Suppressor macrophage (primary cell): ENCODE measurements at places on chromosomes 1 and 21.

DNA sequence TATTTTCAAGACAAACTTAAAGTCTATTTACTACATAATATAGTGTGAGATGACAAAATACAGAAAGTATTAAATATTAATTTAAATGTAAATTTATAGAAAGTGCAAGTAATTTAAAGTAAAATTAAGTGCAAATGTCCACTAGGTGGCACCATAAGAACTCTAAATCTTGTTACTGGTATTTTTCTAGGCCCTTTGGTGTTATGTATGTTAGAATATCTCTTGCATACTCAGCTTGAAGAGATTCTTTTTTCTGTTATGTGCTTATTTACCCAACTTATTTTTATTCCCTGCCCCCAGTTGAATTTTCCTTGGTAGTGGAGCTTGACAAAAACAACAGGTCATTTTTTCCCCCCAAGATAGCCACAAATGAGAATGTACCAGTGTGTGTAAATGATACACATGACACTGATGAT lies 71.5 kb downstream of the RPS6KC1 start:
- DNase-seq, result peak; percentile 61

DNA sequence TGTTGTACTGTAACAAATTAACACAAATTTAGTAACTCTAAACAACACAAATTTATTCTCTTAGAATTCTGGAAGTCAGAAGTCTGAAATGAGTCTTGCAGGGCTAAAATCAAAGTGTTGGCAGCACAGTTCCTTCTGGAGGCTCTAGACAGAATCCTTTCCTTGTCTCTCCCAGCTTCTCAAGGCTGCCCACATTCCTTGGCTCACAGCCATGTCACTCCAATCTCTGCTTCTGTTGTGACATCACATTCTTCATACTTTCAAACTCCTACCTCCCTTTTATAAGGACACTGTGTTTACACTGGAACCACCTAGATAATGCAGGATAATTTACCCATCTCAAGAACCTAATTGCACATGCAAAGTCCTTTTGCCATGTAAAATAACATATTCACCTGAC lies 225.0 kb upstream of the PRMT6 start:
- DNase-seq, result no peak

DNA sequence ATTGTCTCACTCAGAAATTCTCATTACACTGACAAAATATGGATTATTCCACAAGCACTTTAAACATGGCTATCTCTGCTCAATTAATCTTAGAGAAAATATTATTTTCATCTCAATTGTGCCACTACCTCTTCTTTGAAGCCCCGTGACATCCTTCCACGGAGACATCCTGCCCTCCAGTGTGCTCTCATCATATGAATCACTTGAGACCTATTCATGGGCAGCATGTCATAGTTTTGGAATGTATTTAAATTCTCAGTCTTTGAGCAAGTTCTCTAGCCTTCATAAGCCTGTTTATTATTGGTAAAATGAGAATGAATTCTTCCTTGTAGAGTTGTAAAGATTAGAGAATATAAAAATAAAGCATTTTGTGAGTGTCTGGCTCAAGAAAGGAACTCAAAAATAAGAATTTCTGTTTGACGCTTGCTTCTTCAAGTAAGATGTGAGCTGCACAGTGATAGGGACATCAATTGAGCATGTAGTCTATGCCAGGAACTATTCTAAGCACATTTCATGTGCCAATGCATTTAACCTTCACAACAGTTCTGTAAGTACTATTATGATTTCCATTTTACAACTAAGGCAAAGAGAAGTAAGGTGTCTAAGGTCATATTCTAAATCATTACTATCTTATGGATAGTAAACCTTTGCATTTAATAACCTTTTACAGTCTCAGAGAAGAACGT lies 557.4 kb upstream of the ZRANB2 start:
- DNase-seq, result no peak

DNA sequence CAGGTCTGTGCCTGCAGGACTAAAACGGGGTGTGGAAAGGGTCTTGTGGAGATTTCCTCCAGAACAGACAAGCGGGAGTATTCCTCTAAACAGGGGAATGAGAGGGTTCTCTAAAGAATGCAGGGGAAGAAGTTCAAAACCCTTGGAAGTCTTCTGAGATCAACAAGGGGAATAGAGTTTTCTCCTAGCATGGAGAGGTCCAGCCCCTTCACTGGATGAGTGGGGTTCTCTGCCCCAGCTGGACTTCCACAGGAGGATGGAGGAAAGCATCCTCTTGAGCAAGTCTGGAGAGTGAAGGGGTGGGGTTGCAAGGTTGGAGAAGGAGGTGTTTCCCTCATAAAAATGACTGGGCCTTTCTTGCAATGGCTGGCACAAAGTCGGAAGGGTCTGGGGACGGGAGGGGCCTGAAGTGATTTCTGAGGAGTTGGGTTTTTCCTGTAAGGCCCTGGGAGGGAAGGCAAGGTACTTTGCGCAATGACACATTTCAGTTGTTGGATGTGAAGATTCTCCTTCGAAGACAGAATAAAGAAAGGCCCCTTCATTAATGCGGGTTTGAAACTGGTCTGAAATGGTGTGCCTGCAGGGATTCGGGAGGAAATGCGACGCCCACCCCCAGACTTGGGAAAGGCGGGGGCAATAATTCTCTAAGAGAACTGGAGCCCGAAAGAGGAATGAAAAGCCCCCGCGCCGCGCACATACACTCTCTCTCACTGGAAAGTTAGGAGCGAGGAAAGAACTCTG lies 884 bp downstream of the SPATA6 start:
- DNase-seq, result peak; percentile 1

- no peak for DNase-seq
Observed at GRCh38 chr1:5500541-5500940, 491.7 kb downstream of the NPHP4 start.

- no peak for DNase-seq
Observed at GRCh38 chr1:110671361-110671760, 3.4 kb downstream of the KCNA3 start.

GRCh38 chr1:52059321-52059720 lies 3.2 kb downstream of the BTF3L4 start:
- no peak for DNase-seq

- peak; percentile 34 for DNase-seq
Observed at GRCh38 chr1:116919802-116920201, 10.1 kb downstream of the PTGFRN start.

- no peak for DNase-seq
Observed at GRCh38 chr1:37250371-37250770, 216.1 kb upstream of the GRIK3 start.

- DNase-seq, result no peak
Observed at GRCh38 chr1:67713057-67713846, 28.3 kb downstream of the GADD45A start.

DNA sequence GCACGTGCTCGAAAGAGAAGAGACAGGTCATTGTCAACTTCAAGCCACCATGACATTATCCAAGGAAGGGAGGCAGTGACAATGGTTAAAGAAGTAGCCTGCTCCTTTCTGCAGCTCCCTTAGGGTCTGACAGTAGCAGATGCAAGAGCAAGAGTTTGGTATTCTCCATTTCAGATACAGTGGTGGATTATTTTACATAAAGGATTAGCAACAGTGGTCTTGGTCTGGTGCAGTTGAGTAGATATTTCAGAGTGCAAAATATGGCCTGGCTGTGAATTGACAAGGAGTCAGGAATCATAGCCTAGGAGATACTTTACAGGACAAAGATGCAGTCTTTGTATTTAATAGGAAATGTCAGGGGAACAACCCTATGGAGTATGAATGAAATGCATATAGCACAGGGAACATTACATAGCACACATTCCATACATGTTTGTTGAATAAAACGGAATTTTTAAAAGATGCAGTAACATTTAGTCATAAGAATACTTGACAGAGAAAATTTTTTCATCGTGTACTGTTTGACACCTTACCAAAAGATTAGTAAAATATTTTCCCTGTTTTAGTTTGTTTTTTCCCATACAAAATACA lies 41.8 kb downstream of the CHRM3 start:
- DNase-seq, result no peak

- DNase-seq, result no peak
Observed at GRCh38 chr21:45456584-45457160, 51.7 kb downstream of the COL18A1 start.

GRCh38 chr1:37469386-37469785 lies 5.0 kb upstream of the ZC3H12A start:
- DNase-seq, result no peak

GRCh38 chr1:204443260-204443619 lies 31.6 kb upstream of the PPP1R15B start:
- no peak for DNase-seq

GRCh38 chr1:16927256-16927655 lies 5.5 kb downstream of the CROCC start:
- DNase-seq, result no peak

DNA sequence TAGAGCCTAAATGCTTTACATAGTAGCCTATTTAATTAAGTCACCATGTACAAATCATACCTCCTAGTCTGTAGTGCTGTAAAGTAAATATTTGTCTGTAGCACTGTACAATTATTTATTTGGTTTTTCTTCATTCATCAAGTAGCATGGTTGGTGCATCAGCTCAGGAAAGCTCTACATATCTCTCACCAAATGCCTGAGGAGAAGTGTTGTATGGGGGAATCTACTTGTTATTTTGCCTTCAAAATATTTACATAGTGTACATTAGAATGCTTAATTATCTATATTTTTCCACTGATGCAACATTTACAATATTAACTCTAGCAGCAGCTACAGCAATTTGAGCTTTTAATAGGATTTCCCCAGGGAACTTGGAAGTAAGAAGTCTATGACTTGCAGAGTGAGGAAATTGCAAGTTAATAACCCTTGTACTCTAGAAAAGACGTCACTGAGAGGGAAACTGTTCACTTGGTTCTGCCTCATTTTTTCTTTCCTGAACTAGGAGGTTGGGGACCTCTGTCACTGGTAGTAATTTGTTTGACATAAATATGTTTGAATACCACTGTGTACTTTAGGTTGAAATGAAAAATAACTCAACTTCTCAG lies 207.4 kb downstream of the PDE4B start:
- no peak for DNase-seq

DNA sequence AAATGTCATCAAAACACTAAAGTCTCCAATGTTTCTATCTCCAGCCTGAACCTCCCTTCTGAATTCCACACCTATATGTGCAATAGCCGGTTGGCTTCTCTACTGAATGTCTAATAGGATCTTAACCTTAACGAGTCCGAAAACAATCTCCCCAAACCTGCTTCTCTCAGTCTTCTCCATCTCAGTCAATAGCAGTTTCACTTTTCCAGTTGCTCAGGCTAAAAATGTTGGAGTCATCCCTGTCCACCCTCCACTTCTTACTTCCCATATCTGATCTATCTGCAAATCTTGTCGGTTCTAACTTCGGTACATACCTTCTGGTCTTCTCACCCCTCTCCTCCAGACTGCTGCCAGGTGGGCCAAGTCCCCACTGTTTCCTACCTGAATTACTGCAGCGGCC lies 25.5 kb upstream of the CITED4 start:
- no peak for DNase-seq

- DNase-seq, result peak; percentile 3
Observed at GRCh38 chr1:239587066-239587465, 200.7 kb downstream of the CHRM3 start.

DNA sequence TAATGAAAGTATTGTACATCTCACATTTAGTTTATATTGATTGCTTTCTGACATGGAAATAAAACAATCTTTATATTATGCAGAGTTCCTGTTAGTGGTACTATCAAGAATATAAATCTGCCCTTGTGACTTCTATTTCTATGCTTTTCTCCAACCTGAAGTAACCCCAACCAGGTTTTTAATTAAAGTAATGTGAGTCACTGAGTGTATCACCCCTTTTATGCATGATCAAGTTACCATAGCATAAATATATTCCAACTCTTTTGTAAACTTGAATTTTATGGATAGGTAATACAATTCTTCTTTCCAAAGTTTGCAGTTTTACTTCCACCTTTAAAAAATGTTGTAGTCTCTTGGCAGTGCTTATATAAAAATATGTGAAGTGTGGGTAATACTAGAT lies 532.3 kb downstream of the USP25 start:
- DNase-seq, result no peak

- no peak for DNase-seq
Observed at GRCh38 chr1:229368347-229368746, 25.5 kb upstream of the CCSAP start.

DNA sequence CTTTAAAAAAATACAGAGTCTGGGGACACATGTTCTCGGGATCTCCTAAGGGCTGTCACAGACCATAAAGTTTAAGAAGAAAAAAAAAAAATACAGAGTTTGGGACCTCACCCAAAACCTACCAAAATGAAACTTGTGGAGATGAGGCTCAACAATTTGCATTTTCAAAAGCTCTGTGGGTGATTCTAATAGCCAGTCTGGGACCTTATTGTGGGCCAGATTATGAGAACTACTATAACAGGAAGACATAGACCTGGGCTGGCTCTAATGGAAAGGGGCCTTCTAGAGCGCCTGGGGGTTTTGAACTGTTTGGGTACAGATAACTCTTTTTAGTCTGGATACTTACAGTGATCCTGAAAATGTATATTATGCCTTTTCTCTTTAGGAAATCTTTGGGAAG lies 69.1 kb downstream of the LAMC1 start:
- DNase-seq, result no peak

DNA sequence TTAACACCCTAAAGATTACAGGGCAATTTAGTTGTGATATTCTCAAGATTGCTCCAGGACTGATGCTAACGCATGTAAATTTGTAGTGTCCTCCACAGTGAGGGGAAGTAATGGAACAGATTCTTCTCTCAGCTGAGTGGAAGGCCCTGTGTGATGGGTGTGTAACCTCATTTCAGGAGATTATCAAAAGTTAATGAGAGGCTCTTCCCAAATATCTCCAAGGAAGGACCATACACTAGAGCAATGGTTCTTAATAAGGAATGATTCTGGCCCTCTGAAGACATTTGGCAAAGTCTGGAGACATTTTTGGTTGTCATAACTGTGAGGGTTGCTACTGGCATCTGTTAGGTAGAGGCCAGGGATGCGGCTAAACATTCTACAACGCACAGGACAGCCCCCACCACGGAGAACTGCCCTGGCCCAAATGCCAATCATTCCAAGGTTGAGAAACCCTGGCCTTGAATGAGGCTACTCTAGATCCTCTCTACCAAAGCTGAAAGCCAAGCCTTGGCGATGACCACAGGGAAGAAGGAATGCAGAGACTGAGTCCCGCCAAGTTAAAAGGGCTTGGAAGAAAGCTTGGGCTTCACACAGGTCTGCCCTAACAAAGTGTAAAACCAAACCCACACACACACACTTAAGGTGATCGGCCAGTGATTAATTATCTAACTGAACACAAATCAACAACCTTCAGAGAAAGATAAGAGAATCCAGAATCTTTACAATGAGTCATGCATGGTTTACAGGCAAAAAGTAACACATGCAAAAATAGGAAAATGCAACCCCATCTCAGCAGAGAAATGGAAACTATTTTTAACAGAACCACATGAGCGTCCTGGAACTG lies 135.8 kb downstream of the SYF2 start:
- DNase-seq, result no peak

GRCh38 chr1:235841938-235842545 lies 24.7 kb downstream of the LYST start:
- peak; percentile 26 for DNase-seq

- peak; percentile 11 for DNase-seq
Observed at GRCh38 chr1:16064536-16065268, 8.7 kb downstream of the FAM131C start.

DNA sequence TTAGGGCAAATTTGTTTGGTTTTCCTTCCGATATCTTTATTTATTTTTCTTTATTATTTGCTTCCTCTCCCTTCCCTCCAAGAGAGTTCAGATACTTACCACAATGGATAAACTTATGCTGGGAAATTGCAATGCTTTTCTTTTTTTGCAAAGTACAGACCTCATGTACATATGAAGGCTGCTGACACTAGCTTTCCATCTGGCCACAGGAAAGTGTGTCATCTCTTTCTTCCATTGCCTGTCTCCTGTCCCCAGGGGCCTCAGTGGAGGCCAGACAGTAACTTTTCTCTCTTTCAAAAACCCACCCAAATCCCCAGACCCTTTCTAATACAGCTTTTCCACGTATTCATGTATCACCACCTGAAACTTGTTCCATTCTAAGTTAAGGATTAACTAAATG lies 73.9 kb downstream of the ST6GALNAC3 start:
- DNase-seq, result no peak
